HuH-7 (cell line): ENCODE measurements at places on chromosomes 2 and 18.

DNA sequence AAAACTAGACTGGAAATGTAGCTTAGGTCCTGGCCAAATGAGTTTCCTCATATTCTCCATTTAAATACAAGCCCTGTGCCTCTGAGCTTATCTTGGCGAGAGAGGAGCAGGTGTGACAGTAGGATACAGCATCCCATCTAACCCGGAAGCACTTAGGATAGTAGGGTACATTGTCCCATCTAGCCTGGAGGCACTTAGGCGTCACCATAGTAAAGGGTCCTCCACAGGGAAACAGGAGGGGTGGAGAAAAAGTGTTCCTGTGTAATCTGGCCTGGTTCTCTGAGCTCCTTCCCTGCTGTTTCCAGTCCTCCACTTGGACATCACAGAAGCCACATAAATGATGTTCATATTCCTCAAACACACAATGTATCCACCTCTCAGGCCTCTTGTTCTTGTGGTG, 301.4 kb downstream of the GALR1 start:
- DNase-seq, result no peak

- DNase-seq, result no peak
Measured at GRCh38 chr2:208013285-208014178, 11.8 kb downstream of the PLEKHM3 start.

DNA sequence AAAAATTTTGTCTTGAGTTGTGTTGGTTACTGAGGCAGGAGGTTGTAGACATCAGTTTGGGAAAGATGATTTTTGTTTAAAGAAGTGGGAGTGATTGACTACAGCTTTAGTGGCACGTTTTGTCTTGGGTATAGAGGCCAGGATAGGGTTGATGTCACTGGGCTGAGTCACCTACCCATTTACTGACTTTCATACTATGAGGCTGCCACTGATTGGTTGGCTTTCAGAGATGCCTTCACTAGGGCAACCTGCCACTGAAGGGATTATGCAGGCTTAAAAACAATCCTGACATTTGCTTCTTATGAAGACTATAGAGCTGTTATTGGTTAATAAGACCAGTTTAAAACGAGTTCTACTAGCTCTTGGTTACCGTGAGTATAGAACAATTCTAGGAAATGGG, 479.1 kb downstream of the SOX11 start:
- DNase-seq, result no peak

DNA sequence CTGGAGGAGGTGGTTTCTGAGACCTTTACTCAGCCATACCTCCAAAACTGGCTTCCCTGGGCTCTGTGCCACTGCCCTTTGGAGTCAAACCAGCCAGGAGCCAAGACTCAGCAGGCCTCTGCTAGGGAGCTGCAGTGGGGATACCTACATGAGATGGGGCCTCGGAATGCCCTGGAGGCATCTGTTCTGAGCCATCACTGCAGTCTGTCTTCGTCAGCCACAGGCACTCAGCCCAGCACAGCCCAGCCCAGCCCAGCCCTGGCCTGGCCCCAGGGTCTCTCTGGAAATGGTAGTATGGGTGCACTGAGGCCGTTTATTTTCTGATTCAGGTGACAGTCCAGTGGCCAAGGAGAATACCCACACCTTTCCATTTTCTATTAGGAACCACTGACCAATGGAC, 209.8 kb downstream of the CELF4 start:
- DNase-seq, result no peak

DNA sequence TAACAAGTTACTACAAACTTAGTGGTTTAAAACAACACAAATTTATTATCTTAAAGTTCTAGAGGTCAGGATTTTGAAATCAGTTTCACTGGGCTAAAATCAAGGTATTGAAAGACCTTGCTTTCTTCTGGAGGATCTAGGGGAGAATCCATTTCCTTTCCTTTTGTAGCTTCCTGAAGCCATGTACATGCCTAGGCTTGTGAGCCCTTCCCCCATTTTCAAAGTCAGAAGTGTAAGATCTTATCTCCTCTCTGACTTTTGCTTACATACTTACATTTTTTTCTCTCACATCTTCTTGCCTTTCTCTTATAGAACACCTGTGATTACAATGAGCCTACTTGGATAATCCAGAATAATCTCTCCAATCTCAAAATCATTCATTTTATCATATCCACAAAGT, 78.7 kb upstream of the MBOAT2 start:
- DNase-seq, result no peak

GRCh38 chr2:222900354-222900753, 39.5 kb downstream of the ACSL3 start:
- no peak for DNase-seq

DNA sequence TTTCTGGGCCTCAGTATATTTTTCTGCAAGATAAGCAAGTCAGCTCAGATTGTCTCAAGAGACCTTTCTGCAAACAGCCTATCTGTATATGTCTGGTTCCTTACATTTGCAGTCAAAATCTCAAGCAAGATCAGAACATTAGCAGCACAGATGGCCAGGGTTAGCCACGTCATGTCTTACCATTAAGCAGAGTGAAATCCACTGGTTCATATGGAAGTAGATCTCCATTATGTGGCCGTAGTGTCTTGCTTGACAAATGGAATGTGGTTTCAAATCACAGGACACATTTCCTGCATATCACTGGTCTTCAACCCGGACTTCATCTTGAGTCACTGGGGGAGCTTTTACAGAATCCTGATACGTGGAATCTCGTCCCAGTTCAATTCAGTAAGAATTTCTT, 500.2 kb downstream of the FBXO15 start:
- no peak for DNase-seq

DNA sequence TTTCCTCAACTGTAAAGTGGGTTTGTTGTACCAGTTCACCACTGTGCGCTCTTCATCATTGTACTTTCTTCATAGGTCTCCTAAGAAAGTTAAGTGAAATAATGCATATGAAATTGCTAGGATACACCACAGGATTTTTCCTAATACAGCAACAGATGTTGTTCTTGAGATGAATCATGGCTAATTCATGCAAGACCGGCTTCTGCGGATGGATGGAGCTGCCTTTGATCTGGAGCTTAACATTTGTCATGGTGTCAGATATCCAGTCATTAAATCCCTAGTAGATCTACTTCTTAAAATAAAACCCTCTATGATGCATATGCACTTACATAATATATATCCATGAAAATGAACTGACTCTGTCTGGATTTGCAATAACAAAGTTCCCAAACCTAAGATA, 114.1 kb downstream of the COL6A3 start:
- DNase-seq, result no peak

- no peak for DNase-seq
Measured at GRCh38 chr2:3505771-3506170, 13.6 kb downstream of the ADI1 start.

- DNase-seq, result no peak
Measured at GRCh38 chr18:70998490-70998889, 709.6 kb downstream of the SOCS6 start.

GRCh38 chr2:129318581-129319421, 660.7 kb upstream of the RAB6C start:
- no peak for DNase-seq

DNA sequence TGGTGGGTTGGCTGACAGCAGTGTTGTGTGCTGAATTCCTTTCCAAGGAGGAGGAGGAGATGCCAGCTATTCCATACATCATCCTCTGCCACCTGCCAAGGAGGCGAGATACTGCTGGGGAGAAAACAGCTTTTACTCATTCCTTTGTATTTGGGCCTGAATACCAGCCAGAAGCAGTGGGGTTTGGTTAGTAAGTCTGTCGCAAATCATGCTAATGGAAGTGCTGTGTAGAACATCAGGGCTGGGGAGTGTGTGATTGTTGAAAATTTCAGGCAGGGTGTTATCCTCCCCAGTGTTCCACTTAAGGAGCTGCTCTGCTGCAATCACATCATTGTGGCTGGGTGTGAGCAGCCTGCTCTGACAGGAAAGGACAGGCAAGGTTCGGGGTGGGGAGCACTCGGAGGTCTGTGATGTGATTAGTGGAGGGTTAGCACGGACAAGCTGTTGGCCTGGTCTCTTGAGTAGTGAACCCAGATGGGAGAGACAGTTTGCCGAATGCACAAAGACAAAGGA, 128.2 kb upstream of the DLX2 start:
- DNase-seq, result no peak

DNA sequence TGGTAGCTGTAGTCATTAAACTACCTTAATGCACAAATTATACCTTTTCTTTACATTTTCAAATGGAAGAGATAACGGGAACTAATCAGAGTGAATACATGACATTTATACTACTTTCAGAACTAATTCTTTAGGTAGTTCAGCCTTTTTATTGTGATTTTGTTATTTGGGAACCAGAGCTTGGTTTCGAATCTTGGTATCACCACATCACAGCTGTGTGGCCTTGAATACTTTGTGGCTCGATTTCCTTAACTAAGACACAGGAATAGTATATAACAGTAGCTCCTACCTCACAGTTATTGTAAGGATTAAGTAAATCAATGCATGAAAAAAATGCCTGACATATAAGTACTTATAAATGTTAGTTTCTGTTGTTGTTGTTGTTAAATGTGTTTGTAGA, 240.0 kb downstream of the WDR7 start:
- DNase-seq, result no peak

- no peak for DNase-seq
Measured at GRCh38 chr2:25335204-25335603, 6.5 kb downstream of the DNMT3A start.

DNA sequence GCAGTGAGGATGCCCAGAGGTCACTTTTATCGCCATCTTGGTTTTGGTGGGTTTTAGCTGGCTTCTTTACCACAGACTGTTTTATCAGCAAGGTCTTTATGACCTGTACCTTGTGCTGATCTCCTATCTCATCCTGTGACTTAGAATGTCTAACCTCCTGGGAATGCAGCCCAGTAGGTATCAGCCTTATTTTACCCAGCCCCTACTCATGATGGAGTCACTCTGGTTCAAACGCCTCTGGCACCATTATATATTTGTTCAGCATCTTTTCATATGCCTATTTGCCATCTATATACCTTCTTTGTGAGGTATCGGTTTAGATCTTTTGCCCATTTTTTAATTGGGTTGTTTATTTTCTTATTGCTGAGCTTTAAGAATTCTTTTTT, 7.2 kb upstream of the CCNT2 start:
- no peak for DNase-seq

GRCh38 chr2:159137511-159138241, 148.8 kb downstream of the WDSUB1 start:
- DNase-seq, result no peak

- no peak for DNase-seq
Measured at GRCh38 chr2:107020392-107020791, 134.4 kb upstream of the ST6GAL2 start.

- peak; percentile 17 for DNase-seq
Measured at GRCh38 chr18:27143580-27144287, 41.4 kb downstream of the CHST9 start.

DNA sequence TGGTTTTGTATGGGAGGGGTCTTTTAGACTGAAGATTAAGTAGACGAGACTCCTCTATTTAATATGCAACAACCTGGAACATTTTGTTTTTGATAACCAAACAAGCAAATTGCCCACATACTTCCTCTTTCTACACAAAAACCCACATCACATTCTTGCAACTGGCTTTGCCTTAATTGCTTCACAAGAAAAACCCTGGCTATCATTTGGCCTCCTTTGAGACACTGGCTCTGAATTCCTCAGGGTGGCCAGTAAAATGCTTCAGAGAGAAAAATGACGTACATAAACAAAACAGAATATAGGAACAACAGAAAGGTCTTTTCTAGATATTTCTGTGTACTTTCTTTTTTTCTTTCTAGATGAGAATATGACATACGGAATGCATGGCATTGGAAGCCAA, 103.0 kb downstream of the TRIB2 start:
- DNase-seq, result no peak

GRCh38 chr2:130353291-130354138, 2.3 kb upstream of the PTPN18 start:
- DNase-seq, result no peak

DNA sequence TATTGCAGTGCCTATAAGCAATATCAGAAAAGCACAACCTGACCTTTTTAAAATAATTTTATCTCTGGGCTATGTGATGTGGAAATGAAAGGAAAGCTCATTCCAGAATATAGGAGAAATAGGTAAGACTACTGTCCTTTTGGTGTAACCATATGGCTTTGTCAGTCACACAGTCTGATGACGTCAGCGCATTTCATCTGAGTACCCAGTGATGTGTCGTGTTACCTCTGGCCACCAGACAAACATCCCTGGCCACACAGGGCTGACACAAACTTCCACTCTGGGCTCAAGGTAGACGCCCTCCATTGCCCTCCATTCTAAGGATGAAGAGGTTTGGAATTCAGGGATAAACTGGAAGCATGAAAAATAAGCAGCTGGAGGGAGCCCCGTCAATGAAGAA, 506.7 kb downstream of the CMPK2 start:
- no peak for DNase-seq

DNA sequence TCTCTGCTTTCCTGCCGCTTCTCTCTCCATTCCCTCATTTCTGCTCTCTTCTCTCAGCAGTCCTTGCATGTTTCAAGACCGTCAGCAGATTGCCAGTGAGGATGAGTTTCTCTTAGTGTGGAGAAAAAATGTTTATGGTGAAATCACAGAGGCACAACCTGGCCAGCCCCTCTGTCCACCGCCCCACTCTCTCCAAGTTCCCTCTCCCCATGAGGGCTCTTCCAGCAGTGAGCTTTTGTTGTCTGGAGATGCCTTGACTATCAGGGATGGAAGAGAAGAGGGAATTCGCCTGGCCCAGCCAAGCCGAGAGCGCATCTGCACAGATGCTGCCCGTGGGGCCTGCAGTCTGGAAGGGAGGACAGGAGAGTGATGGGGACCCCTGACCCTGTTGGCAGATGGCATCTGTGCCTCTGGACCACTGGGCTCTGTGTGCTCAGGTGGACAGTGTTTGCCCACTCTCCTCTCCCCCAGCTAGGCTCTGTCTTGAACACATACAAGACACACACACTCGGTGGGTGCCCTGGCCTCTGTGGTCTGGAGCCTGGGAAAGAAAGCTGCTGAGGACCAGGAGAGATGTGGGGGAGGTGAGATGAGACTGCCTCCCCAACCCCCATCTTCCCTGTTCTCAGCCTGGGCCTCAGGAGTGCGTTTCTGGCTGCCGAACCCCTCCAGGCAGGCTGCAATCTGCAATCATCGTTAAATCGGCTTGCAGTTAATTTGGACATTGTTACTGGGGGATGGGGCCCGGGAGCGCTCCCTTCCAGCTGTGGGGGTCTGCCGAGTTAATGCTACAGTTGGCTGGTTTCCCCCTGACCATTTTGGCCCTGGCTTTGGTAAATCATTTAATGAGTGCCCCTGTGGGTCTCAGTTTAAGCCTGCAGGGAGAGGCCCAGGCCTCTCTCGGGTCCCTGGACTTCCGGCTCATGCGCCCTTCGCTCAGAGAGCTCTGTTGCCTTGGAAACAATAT, 4.5 kb downstream of the ITM2C start:
- DNase-seq, result no peak

DNA sequence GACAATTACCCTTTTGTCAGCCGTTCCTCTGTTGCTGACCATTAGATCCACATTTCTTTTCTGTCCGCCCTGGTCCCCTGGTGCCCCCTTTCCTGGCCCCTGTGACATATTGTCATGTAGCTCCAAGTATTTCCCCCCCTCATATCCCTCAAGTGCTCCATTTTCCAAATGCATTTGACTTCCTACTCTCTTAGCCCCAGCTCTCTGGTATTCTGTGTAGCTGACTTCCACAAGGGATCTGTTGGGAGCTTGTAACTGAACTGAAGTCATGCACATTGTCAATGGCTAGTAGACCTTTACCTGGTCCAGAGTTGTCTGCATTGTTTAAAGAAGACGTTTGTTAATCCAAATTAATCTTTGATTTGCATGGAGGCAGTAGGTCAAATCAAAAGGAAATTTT, 34.8 kb downstream of the LIPG start:
- DNase-seq, result no peak

- no peak for DNase-seq
Measured at GRCh38 chr2:172823261-172823850, 87.7 kb downstream of the RAPGEF4 start.

GRCh38 chr2:220036431-220036830, 409.0 kb downstream of the SLC4A3 start:
- DNase-seq, result no peak

- DNase-seq, result no peak
Measured at GRCh38 chr2:182949052-182949451, 82.6 kb upstream of the FRZB start.
